ENCODE measurements at places on chromosomes 16 and 17. TPM values are rescaled to one million over a fixed set of nuclear protein-coding genes. Genes with fewer than 3 reads are reported as not detected.

DNA sequence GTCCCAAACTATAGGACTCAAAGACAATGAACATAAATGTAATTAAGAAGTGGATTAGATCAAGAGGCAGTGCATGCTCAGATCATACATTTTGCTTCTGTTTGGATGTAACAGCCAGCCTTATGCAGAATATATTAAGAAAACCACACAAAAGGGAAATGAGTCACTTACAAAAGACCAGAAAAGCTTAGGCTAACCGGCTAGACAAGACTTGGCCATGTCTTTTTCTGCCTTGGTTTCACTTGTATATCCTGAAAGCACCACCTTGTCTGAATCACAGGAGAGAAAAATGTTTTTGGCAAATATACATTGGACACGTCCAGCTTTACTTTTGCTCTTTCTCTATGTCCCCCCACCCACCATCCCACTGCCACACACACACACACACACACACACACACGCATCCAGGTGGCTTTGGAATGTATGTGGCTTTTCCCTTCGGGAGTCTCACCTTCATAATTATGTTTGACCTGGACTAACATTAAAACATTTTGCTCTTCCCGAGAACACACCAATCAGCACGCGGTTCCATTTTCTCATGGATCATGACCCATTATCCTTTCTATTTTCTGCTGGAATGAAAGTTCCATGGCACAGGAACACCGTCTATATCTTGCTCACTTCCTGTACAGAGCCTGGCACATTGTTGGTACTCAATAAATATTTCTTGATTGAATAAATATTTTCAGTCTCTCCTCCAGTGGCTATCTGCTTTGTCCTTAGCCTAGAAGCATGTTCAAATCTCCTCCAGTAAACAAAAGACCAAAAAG is 64.6 kb downstream of the CDK5R1 start:
- no peak overlapping the region for H3K4me3 ChIP-seq
- no peaks in the 10 kb centered on the region for H3K36me3 ChIP-seq
- H3K4me1 ChIP-seq, result peaks cover 24% of the 10 kb centered on the region
- H3K27me3 ChIP-seq, result no peaks in the 10 kb centered on the region
- H3K27ac ChIP-seq, result peak overlapping the region; percentile 38

GRCh38 chr16:64621616-64622015 is 500.2 kb downstream of the CDH11 start:
- no peak for DNase-seq
- H3K27ac ChIP-seq, result no peak overlapping the region
- H3K4me3 ChIP-seq, result no peak overlapping the region
- no peaks in the 10 kb centered on the region for H3K4me1 ChIP-seq
- no peaks in the 10 kb centered on the region for H3K36me3 ChIP-seq

DNA sequence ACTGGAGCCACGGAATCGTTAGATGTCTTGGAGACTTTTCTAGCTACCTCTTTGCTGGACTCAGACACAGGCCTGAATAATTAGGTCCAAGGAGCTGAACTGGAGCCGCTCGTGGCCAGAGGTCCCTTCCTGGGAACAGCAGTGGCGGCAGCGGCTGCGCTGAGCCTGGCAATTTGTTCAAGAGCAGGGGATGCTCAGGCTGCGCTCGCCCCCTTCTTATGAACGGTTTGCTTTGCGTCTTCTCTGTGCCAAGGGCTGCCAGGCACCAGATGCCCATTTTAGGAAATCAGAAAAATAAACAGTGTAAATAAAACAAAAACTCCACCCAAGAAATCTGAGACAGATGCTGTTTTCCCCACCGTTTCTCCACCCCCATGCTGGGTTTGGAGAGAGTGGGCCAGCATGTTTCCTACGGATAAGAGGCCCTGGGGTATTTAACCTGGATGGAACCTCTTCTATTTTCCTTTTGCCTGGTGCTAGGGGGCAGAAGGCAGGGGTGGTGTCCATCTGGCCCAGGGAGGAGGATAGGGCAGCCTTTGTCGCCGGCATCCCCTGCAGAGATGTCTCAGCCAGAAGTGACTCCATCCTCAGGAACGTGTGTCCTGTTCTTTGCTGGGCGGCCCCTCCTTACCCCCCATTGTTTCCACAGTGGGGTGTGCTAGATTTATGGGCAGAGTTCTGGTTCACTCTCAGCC is 163.4 kb downstream of the SEC14L1 start:
- no peaks in the 10 kb centered on the region for H3K36me3 ChIP-seq
- H3K27ac ChIP-seq, result no peak overlapping the region
- no peak for DNase-seq
- H3K4me3 ChIP-seq, result no peak overlapping the region
- H3K27me3 ChIP-seq, result no peaks in the 10 kb centered on the region
- H3K4me1 ChIP-seq, result no peaks in the 10 kb centered on the region

DNA sequence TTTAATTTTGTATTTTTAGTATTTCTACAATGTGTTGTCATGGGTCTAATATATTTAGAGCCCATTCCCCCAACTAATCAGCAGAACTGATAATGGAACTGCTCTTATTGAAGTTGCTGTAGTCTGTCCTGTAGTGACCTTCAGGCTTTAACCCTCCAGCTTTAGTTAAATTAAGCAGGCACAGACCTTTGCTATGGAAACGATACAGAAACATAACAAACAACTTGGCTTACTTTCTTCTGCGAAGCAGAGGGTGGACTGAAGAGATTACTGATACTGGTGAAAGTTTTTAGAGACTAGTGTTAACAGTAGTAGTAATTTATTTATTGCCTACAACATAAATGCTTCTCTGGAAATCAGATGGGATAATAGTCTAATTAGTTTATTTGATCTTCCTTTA is 61.4 kb downstream of the NFATC3 start:
- no peaks in the 10 kb centered on the region for H3K36me3 ChIP-seq
- H3K4me3 ChIP-seq, result no peak overlapping the region
- no peak overlapping the region for H3K27ac ChIP-seq
- no peak for DNase-seq

GRCh38 chr17:17121162-17121561 is 78.9 kb downstream of the MPRIP start:
- peaks cover 1% of the 10 kb centered on the region for H3K36me3 ChIP-seq
- no peak overlapping the region for H3K27ac ChIP-seq
- H3K4me1 ChIP-seq, result peaks cover 28% of the 10 kb centered on the region
- no peak overlapping the region for H3K4me3 ChIP-seq

GRCh38 chr16:47904691-47905090 is 251.1 kb downstream of the ABCC12 start:
- no peaks in the 10 kb centered on the region for H3K27me3 ChIP-seq
- no peak for DNase-seq

DNA sequence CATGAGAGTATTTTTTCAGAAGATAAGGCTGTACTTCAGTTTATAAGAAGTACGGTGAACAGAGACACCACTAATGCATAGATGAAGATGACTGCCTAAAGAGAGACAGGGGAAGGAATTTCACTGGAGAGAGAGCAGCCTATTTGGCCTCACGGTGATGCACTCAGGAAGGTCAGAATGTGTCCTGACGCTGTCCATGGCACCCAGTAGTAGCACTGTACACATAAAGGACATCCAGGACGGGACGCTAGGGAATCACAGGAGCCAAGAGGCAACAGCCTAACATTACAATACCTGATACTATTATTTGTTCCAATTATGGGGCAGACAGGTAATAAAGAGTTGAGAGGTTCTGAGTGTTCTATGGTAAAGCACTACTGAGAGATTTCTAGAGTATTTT is 24.9 kb upstream of the LRRC37A start:
- peaks cover 10% of the 10 kb centered on the region for H3K4me1 ChIP-seq
- no peak overlapping the region for H3K4me3 ChIP-seq
- H3K27me3 ChIP-seq, result no peaks in the 10 kb centered on the region
- no peak for DNase-seq
- H3K27ac ChIP-seq, result no peak overlapping the region

GRCh38 chr16:2366660-2367309 is 26.3 kb upstream of the ABCA3 start:
- H3K27ac ChIP-seq, result peak overlapping the region; percentile 41
- no peaks in the 10 kb centered on the region for H3K27me3 ChIP-seq
- DNase-seq, result peak; percentile 55
- no peaks in the 10 kb centered on the region for H3K36me3 ChIP-seq
- peaks cover 26% of the 10 kb centered on the region for H3K4me1 ChIP-seq

Gene GAS2L2
- total RNA-seq, result not detected

Gene MAP3K14
- 33.3 TPM for total RNA-seq
